Heart right ventricle (tissue), 16 donors: ENCODE measurements at places on chromosomes 7 and 10. TPM values are rescaled to one million over a fixed set of nuclear protein-coding genes. Genes with fewer than 3 reads are reported as not detected.
A peak's percentile ranks its signal among the peaks of the same experiment; 100 is the strongest.

The EGR2 gene
- total RNA-seq = 3.6 TPM

DNA sequence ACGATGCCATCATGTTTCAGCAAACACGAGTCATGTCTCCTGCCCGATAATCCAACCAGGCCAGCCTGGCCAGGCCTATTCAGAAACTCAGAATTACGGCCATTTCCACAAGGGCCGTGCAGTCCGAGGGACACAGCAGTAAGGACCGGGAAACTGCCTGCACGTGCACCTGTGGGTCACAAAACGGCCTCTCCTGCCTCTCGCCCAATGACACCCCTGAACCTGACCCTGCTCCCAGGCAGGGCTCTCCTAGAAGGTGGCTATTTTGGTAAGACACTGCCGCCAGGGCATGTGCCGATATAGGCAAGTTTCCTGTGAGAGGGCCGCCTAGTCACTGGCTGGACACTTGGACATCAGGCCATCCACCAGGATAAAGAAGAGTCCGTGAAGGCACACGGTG, 196.7 kb downstream of the TCERG1L start:
- no peaks in the 10 kb centered on the region for H3K4me1 ChIP-seq
- H3K36me3 ChIP-seq = no peaks in the 10 kb centered on the region
- H3K4me3 ChIP-seq = no peak overlapping the region
- H3K27ac ChIP-seq = no peak overlapping the region
- no peak for DNase-seq

GRCh38 chr10:112375721-112376395, 1.9 kb downstream of the ACSL5 start:
- peak overlapping the region; percentile 53 for H3K4me3 ChIP-seq
- H3K27ac ChIP-seq = peak overlapping the region; percentile 82
- peaks cover 28% of the 10 kb centered on the region for H3K4me1 ChIP-seq
- no peaks in the 10 kb centered on the region for H3K27me3 ChIP-seq

GRCh38 chr10:103241262-103242011, 4.2 kb upstream of the RPEL1 start:
- DNase-seq = no peak
- H3K27ac ChIP-seq = no peak overlapping the region
- no peaks in the 10 kb centered on the region for H3K27me3 ChIP-seq
- peaks cover 9% of the 10 kb centered on the region for H3K4me1 ChIP-seq
- no peak overlapping the region for H3K4me3 ChIP-seq

- peaks cover 32% of the 10 kb centered on the region for H3K4me1 ChIP-seq
- no peak overlapping the region for H3K4me3 ChIP-seq
- no peaks in the 10 kb centered on the region for H3K36me3 ChIP-seq
- H3K27ac ChIP-seq = no peak overlapping the region
These were observed 36.2 kb downstream of the CCDC6 start for GRCh38 chr10:59870152-59870551.
